ENCODE measurements at places on chromosomes 6 and 20.

- DNase-seq = no peak
Observed at GRCh38 chr6:66210964-66211363, 503.9 kb upstream of the EYS start.

DNA sequence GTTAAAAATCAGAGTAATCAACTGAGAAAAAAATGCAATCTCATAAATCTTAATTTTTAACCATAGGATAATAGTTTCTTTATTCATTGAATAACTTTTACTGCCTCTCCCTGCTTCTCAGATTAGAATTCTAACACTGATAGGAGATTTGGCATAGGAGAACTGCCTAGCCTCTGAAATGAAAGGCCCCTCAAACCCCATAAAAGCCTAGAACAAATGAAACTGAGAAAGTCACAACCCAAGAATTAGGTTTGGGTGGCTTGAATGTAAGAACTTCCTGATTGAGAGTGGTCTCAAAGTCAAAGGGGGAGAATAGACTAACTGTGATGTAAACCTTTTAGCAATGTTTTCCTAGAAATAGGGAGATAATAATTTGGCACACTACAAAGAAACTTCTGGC lies 52.2 kb downstream of the SAMD5 start:
- DNase-seq = no peak

DNA sequence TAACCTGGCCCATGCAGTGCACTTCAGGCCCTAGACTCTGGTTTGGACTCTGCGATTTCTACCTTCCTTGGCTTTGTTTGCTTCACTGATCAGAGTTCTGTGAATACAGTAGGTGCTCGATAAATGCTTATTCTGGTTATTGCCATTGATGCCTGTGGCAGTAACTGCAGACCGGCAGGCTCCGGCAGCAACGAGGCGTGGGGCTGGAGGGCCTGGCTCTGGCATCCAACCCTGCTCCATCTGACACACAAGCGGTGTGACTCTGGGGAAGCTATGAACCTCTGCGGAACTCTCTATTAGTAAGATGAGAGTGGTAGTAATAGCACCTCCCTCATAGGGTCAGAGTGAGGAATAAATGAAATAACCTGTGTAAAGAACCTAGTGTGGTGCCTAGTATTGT lies 66.1 kb downstream of the PLG start:
- no peak for DNase-seq

DNA sequence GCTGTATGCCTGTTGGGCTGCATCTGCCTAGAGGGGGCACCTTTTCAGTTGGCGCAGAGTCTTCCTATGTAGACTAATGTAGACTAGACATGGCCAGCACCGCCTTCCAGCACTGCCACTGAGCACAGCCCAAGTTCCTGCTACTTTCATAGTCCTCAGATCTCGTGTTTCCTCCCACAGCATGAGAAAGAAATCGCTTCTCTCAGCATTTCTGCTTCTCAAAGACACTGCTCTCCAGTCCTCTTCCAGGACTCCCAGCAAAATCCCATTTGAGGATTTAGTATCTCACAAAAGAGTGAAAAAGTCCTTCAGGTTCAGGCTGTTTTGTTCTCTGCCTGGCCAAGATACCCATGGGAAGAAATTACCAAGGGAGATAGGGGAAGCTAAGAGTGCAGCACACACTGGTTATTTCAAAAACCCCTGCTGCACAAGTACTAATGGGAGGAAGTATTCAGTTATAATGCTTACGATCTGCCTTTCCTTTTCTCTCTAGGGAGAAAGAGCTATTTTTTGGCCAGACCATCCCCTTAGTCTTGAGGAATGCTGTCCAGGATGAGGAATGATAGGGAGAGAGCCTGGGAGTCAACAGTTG lies 35.7 kb downstream of the OGFRL1 start:
- DNase-seq = no peak

- no peak for DNase-seq
Observed at GRCh38 chr6:107129370-107129925, 14.1 kb upstream of the BEND3 start.

- DNase-seq = no peak
Observed at GRCh38 chr6:106925948-106926347, 48.6 kb downstream of the CD24 start.

GRCh38 chr6:54737247-54737646 lies 109.3 kb upstream of the FAM83B start:
- no peak for DNase-seq

GRCh38 chr6:144993870-144994269 lies 708.7 kb downstream of the UTRN start:
- no peak for DNase-seq

- no peak for DNase-seq
Observed at GRCh38 chr6:109434456-109434855, 6.0 kb downstream of the PPIL6 start.

DNA sequence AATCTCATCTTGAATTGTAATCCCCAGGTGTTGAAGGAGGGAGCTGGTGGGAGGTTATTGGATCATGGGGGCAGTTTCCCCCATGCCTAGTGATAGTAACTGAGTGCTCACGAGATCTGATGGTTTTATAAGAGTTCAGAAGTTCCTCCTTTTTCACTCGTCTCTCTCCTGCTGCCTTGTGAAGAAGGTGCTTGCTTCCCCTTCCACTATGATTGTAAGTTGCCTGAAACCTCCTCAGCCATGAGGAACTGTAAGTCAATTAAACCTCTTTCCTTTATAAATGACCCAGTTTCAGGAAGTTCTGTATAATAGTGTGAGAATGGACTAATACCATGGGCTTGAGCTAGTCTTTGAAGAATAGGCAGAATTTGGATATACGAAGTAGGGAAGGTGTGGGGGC lies 113.9 kb downstream of the RIN2 start:
- DNase-seq = no peak

- DNase-seq = no peak
Observed at GRCh38 chr20:35344354-35344837, 52.2 kb upstream of the FAM83C start.

DNA sequence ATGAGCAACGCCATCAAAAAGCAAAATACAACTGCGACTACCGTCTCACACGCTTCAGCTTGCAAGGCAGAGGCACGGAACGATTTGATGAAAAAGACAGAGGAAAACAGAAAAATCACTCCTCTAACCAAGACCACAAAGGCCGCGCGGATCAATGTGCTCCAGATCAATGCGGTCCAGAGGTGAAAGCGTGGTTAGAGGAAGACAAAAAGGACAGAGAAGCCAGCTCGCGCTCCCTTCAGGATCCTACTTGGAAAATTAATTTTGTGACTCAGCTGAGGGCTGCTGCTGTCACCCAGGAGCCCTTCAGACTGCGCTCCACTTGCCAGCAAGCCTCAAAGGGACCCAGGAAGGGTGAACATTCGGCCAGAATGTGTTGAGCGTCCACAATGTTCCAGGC lies 140.2 kb upstream of the RPS6KA2 start:
- no peak for DNase-seq

- DNase-seq = no peak
Observed at GRCh38 chr20:47296950-47297349, 59.5 kb downstream of the ZMYND8 start.

GRCh38 chr20:57092900-57093530 lies 173.4 kb downstream of the BMP7 start:
- no peak for DNase-seq

DNA sequence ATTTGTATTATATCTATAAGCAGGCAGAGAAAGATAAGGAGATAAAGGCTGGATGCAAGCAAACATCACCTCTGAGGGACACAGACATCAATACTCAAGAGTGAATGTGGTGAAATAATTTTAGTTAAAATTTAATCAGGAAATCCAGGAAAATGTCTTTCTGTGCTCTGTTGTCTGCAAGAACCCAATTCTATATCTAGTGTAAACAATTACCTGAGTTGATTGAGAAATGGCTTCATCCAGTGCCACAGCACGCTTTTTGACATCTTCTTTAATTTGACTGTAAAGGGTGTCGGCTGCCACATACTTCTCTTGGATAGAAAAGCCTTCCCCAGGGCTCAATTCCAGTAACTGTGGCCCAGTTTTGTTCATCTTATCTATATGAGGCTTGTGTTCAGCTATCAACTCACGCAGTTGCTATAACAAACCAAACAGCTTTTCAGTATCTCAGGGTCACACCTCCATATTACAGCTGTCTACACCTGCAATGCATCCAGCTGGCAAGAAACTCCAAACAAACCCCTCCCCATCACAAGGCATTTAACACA lies 131.6 kb downstream of the DST start:
- no peak for DNase-seq

DNA sequence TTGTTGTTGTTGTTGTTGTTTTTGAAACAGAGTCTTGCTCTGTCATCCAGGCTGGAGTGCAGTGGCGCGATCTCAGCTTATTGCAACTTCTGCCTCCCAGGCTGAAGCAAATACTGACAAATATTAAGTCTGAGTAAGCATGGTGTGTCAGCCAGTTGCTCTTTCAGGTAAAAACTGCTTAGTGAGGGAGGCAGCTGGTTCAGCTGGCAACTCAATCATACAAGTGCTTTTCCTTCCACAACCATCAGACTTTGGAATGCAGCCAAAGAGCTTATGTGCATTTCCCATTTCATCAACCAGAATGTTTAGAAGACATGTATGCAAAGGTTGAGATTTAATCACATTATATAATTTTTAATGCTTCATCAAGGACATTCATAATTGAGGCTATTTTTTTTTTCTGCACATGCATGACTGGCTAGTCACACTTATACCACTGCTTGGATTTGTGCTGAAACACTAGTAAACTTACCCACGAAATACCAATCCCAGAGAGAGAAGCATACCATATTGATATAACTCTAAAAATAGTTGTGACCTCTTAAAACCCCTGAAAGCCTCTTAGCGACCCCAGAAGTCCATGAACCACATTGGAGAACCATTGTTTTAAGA lies 56.0 kb downstream of the CLIC5 start:
- no peak for DNase-seq

DNA sequence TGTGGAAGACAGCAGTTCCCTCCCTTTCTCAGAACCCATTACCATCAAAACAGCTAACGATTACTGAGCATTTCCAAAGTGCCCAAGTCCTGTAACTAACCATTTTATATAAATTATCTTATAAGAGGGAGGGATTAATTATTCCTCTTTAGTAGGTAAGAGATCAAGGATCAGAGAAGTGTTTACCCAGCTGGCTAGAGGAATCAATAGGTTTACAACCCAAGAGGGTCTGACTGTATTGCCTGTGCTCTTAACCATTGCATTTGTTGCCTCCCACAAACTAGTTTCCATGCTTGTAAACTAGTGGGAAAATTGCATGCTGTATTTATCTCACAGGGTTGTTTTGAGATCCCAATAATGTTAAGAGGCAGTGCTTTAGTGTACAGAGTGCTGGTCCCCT lies 3.7 kb upstream of the DBNDD2 start:
- no peak for DNase-seq

DNA sequence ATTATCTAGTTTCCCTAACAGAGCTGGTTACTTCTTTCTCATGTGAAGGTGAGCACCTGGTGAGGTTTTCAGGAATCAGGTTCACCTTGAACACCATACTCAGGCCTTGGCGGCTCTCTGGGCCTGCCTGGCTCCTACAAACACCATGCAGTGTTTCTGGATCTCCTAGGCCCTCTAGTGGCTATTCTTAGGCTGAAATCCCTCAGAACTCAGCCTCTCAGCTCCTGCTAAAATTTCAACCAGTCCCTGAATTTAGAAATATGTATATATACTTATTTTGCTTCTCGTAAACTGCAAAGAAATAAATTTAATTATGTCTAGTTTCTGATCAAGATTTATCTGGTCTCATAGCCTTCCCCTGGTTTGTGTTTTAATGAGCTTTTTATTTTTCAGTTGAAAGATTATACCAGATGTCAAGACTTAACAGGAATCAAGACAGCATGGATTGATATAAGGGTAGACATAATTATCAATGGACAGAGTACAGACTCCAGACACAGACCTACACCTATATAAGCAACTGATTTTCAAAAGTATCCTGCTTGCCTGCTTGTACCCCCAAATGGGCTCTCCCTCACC lies 55.9 kb downstream of the ANKEF1 start:
- DNase-seq = no peak

DNA sequence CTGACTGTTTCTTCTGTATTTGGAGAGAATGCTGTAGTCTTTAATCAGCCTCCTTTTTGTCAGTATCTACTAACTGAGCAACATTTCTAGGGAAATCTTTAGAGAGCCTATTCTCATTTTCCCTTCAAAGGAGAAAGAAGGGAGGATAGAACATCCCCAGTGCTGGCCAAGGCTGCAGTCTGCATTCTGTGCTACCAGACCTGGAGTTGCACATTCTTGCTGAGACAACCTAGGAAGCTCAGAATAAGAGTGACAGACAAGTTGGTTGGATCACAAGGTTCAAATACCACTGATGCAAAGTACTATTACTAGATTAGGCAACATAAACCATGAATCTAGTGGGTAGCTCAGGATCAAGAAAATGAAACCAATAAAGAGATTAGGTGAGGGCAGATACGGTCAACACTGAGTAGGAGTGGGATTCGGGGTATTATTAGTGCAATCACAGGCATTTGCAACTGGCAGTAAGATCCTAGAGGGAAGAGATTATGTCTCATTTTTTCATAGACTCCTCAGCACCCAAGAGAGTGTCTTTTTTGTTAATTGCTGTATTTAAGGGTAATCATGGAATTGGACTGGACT lies 213.5 kb upstream of the FAM83B start:
- no peak for DNase-seq

DNA sequence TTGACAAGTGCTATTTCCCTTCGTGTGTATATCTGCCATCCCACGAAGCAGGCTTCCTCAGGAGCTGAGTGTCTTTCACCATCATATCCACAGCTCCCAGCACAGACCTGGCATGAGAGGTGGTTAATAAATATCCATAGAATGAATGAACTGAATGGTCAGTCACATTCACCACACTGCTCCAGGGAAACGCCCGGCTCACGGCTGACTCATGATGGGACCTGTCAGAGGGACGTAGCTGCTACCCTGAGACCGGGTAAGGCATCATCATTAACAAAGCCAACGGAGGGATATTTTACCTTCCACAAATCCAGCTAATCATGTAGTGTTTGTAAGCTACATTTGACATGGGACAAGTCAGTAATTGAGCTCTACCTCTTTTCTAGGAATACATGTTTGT lies 12.5 kb downstream of the AGPAT4 start:
- DNase-seq = no peak

DNA sequence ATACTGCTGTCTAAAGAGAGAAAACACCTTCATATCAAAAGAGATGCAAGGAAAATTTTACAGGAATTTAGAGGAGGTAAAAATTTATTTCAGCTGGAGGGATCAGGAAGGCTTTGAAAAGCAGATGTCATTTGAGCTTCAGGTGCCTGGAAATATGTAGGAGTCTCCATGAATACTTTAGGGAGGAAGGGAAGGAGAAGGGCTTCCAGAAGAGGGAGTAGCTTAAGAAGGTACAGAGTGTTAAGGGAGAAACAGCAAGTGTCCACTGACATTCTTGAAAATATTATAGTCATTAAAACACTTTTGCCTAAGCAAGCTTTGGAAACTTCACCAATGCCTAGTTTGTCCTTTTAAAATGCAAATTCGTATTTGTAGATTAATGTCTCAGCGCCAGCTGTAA lies 27.2 kb downstream of the L3MBTL3 start:
- no peak for DNase-seq

Data from T-helper 1 cell (primary cell).